ENCODE measurements at places on chromosomes 7 and 10. TPM values are rescaled to one million over a fixed set of nuclear protein-coding genes. Genes with fewer than 3 reads are reported as not detected.
A peak's percentile ranks its signal among the peaks of the same experiment; 100 is the strongest.

GRCh38 chr10:58641095-58641531 is 128.4 kb downstream of the BICC1 start:
- H3K27me3 ChIP-seq: peaks cover 4% of the 10 kb centered on the region
- no peak overlapping the region for H3K27ac ChIP-seq
- no peak for DNase-seq
- no peaks in the 10 kb centered on the region for H3K4me1 ChIP-seq
- no peak overlapping the region for H3K4me3 ChIP-seq

GRCh38 chr10:22317076-22317370 is 835 bp downstream of the COMMD3 start:
- DNase-seq: no peak
- peaks cover 23% of the 10 kb centered on the region for H3K4me1 ChIP-seq
- H3K4me3 ChIP-seq: peak overlapping the region; percentile 86
- H3K27me3 ChIP-seq: peaks cover 33% of the 10 kb centered on the region

GRCh38 chr7:75617634-75618234 is 121.0 kb downstream of the HIP1 start:
- peaks cover 22% of the 10 kb centered on the region for H3K4me1 ChIP-seq
- H3K27me3 ChIP-seq: peaks cover 8% of the 10 kb centered on the region
- DNase-seq: peak; percentile 64
- H3K36me3 ChIP-seq: no peaks in the 10 kb centered on the region
- H3K4me3 ChIP-seq: peak overlapping the region; percentile 80
- H3K27ac ChIP-seq: peak overlapping the region; percentile 89

The NOS3 gene
- 15.8 TPM for total RNA-seq

The SRRM3 gene
- total RNA-seq: not detected

All from activated naive CD8-positive, alpha-beta T cell treated with anti-CD3 and anti-CD28 coated beads, Interleukin-2, amount 10 ng/mL, durations not matched to agents 7 days and 5 days (primary cell).